Iris pigment epithelial cell (primary cell): ENCODE measurements at places on chromosomes 12 and 14.

DNA sequence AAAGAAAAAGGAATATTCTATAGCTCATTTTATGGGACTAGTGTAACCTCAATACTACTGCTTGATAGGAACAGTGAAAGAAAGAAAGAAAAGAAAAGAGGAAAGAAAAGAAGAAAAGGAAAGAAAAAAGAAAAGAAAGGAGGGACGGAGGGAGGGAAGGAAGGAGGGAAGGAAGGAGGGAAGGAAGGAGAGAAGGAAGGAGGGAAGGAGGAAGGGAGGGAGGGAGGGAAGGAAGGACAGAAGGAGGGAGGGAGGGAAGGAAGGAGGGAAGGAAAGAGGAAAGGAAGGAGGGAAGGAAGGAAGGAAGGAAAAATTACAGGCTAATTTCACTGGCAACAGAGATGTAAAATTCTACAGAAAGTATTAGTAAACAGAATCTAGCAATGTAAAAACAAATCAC is 215.5 kb downstream of the ITPR2 start:
- DNase-seq: no peak

DNA sequence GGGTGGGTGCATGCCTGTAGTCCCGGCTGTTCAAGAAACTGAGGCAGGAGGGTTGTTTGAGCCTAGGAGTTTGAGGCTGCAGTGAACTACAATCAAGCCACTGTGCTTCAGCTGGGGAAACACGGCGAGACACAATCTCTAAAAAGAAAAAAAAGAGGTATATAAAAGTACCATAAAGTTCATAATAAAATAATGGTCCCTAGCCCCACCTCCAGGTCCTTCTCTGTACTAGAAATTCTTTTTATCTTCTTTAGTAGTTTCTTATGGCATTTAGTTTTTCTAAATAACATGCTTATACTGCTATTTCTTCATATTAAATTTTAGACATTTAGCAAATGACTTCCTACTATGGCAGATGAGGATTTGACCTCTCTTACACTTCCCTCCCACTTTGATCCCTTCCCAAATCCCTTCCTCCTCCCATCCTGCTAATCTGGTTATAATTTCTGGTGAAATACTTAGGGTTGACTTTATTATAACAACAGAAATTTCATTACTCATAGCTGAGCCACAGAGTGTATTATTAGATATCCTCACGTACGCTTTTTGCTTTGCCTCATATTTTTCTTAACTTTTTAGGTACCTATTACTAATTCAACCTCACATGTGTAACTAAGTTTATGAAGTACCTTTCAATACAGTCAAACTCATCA is 94.7 kb downstream of the SLC41A2 start:
- DNase-seq: peak; percentile 35

- no peak for DNase-seq
Measured at GRCh38 chr14:34229140-34229539, 232.9 kb downstream of the SPTSSA start.

DNA sequence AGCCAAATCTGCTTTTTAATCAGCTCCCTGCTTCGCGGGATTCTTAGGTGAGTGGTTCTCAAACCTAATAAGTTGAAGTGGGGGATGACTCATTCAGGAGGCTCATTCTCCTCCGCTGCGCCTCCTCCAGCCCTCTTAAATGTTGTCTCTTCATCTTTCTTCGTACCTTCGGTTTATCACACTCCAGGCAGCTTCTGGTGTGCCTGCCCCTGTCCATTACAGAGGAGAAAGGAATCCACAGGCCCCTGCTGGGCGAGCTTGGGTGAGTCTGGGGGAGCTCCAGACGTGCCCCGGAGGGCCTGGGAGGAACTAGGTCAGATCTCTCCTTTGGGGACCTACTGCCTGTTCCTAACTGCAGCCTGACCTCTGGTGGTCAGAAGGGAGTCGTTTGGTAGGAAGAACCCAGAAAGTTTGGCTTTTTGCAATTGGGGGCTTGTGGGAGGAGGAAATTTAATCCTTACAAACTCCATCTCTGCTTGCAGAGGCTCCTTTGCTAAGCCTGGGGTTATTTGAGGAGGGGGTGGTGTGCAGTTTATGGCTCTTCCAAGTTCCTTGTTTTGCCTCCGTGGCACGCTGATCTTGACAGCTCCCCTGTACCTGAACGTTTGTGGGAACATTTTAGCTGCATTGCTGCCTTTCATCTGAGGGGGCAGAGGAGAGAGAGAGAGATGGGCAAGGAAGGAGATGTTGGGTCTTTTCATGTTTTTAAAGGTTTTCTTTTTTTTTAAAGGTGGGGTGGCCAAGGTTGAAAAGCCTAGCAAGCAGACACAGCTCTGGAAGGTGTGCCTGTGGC is 84.1 kb upstream of the GNG2 start:
- peak; percentile 77 for DNase-seq

DNA sequence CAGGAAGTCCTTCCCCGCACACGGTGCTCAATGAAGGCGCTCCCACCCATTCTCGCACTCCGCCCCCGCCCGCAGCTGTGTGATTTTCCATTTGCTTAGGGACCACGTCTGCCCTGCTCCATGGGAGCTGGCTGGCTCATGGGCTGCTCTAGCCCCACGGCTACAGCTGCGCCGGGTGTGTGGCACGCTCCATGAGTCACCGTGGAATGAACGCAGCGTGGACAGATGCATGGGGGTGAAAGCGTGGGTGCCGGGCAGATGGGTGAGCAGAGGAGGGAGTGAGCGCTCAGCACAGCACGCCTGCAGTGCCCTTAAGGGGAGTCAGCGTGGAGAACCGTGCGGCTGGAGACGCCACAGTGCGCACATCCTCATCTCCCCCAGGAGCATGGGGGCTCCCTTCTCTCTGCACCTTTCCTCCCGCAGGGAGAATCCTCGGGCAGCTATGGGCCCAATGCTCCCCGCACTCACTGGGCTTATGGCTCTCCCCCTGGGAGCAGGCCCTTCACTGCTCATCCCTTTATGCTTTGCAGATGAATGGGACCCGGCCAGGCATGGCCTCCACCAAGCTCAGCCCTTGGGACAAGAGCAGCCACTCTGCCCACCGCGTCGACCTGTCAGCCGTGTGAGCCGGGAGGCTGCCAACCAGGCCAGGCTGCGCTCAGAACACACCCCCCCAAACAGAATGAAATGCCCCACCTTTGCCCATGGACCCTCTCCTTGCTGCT is 185.1 kb downstream of the ADGRD1 start:
- no peak for DNase-seq

DNA sequence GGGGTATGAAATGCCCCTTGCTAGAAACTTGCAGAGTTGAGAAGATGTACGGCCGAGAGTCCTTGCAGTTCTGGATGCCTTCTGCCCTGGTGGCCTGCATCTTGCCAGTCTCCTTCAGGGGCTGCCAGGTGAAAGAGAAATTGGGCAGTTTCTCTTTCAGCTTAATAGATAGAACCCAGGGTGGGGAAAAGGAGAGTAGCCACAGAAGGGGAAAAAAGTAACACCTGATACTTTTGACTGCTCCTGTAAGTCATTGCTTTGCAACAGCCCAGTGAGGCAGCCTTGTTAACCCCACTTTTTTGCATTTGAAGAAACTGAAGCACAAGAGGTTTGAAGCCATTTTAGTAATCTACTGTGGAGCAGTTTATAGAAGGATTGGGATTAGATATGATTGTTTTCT is 27.6 kb downstream of the TDP1 start:
- no peak for DNase-seq

GRCh38 chr14:69244946-69245345 is 15.0 kb upstream of the GALNT16 start:
- peak; percentile 49 for DNase-seq

DNA sequence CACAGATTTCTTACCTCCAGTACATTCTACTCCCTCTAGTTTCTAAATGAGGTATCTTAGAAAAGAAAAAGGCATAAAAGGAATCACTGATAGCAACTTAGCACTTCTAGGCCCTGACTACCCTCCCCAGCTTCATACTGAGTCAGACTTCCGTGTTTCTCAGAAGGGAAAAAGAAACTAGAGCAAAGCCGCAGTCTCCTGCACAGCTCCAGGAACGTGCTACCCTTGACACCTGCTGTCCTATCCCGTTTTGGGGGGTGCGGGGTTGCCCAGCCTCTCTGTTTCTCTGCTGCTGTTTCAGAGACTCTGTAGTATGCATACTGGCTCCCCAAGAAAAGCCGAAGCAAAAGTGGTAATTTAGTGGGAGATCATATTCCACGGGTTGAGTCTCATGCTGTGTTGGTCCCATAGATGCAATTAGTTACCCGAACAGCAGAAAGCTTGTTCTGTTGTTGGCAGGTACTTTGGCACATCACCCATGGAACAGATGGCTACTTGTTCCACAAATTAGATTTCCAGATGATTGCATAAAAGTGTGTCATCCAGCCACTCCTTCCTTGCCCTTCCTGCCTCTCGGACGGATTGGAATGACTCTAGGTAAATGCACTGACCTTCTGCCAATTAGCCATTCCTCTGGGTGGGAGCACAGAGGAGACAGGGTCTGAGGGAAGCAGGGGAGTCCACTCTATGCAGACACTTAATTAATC is 438.1 kb downstream of the FUT8 start:
- no peak for DNase-seq

DNA sequence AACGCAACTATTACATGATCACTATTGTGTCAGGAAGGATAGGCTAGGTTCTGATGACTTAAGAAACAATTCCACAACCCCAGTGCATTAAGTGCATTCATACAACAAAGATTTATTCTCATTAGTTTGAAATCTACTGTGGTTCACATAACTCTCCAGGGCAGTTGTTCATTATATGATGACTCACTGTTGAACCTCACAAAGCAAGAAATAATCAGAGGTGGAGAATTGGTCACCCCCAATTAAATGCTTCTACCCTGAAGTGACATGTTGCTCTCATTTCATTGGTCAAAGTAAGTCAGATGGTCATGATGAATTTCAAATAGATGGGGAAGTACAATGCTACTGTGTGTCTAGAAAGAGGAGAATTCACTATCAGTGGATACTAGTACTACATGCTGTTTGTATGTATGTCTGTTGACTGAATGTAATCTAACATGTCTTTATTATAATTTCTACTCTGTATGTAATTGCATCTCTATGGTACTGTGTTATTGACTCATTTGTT is 6.1 kb upstream of the HELB start:
- DNase-seq: no peak

- no peak for DNase-seq
Measured at GRCh38 chr12:46233423-46233822, 35.4 kb downstream of the SLC38A1 start.

- DNase-seq: no peak
Measured at GRCh38 chr14:92968291-92969020, 45.5 kb downstream of the CHGA start.

DNA sequence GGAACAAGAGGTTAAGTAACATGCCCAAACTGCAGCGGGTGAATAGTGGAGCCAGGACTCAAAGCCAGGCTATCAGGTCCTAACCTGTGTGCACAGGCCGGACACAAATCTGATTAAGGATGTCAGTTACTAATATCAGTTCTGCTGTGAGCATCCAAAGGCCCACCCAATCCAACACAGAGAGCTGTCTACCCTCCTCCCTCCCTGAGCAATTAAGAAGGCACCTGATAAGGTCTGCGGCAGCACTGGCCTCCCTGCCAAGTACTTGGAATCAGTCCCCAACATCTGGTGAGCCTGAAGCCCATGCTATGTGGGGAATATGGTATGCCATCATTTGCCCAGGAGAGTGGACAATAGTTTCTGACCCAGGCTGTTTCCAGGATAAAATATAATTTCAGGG is 3.9 kb downstream of the HEBP1 start:
- no peak for DNase-seq

DNA sequence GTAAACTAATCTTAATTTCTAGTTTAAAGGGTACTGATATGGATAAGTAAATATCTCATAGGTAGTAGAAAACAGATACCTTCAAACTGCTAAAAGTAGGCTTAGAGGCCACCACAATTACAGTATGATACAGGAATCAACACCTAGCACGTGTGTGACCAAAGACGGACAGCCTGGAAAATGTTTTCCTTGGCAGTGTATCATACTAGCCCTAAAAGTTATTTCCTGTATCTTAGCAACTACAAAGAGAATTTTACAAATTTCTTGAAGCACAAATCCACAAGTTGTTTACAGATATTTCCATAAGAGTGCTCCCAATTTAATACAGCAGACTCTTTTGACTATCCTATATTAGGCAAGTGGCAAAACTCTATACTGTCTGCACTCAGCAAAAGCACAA is 106.0 kb downstream of the ITPR2 start:
- peak; percentile 47 for DNase-seq

GRCh38 chr12:13465635-13466034 is 269.1 kb downstream of the EMP1 start:
- no peak for DNase-seq

DNA sequence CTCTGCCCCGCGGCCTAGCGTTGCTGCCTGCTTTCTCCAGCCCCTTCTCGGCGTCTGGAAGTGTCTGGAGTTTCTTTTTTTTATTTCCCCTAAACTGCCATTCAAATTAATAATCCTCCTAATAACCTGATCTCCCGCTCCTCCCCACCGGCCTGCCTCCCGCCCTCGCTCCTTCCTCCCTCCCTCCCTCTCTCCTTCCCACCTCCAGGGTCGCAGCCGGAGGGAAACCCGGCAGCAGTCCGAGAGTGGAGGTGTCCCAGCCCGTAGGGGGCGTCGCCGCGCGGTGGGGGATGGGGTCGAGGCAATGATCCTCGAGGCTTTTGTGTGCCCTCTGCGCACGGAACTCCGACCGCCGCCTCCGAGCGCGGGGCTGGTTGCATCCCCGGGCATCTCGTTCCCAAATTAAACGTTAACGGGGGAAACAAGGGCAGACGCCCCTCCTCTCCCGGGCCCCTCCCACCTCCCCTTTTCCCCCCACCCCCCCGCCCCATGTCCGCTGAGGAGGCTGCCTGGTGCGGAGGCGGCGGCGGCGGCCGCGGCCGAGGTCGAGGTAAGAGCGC is 1.0 kb upstream of the SOCS2 start:
- no peak for DNase-seq

GRCh38 chr12:55658635-55659391 is 22.1 kb downstream of the OR10P1 start:
- DNase-seq: peak; percentile 15

DNA sequence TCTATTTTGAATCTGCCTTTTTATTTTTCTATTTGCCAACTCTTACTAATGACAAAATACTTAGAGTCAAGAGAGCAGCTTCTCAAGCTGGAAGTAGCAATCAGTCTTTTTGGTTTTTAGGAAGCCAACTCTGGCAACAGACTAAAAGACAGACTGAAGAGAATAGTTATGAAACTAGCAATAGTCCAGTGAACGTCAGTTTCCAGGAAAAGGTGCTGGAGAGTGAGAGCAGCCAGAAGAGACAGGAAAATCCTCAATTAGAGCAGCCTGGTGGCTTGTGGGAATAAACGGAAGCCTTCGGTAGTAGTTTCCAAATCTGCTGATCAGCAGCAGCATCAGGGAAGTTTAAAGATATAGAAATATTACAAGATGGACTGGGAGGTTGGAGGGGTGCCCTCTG is 27.1 kb downstream of the ATG14 start:
- no peak for DNase-seq

DNA sequence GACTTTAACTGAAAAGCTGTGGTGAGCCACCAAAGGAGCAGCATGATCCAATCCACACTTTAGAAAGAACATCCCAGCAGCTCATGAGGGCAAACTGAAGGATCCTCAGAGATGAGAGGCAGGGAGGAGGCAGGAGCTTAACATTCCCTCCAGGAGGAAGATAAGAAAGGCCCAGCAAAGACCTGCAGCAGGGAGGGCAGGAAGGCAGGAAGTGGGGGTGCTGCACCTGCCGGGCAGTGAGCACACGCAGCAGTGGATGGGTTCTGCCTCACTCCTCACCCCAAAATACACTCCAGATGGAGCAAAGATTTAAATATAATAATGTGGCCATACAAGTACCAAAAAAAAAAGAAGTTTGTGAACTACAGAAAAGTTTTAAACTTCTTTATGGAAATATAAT is 48.4 kb downstream of the GCH1 start:
- no peak for DNase-seq
